ENCODE measurements at places on chromosomes 16 and 17. TPM values are rescaled to one million over a fixed set of nuclear protein-coding genes. Genes with fewer than 3 reads are reported as not detected.

DNA sequence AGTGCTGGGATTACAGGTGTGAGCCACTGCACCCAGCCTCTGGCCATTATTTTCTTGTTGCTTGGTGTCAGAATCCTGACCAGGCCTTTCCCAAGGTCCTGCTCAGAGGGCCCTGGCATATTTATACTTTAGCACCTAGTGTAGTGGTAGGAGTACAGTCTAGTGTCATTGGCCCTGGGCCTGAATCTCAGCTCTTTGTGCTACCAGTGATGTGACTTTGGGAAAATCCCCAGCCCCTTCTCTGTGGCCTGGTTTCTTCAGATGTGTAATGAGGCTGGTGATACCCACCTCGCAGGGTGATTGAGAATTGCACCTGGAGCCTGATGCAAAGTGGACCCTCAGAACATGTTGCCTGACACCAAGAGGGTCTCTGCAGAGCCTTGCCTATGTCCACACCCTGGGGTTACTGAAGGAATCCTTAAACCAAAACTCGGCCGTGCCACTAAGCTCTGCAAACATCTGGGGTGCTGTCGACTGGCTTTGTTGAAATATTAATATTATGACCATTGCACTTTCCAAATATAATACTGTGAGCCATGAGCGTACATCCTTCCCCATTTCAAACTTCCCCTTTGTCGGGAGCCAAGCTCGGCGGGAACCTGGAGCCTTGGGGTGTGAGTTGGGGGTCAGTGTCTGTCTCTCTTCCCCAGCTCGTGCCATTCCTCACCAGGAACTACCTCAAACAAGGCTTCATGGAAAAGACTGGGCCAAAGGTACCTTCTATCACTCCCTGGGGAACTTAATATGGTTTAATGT lies 18.0 kb upstream of the RNF135 start:
- no peak for DNase-seq

GRCh38 chr16:57999971-58000705 lies at the start of gene ZNF319:
ZNF319 (minus strand) TSS chr16:58000672; CDS start chr16:57998265, 2,407 bp downstream.
- DNase-seq, result no peak

- DNase-seq, result no peak
Measured at GRCh38 chr17:9451934-9452333, 123.7 kb downstream of the STX8 start.

- no peak for DNase-seq
Measured at GRCh38 chr17:41151525-41151924, 1.9 kb upstream of the KRTAP4-5 start.

- DNase-seq, result peak; percentile 96
Measured at GRCh38 chr17:76103274-76104139, at the start of gene EXOC7. EXOC7 (minus strand) TSS chr17:76103787; CDS start chr17:76103692, 95 bp downstream.

GRCh38 chr17:44708401-44709263 lies at the start of gene DBF4B:
DBF4B (plus strand) TSS chr17:44708665; CDS start chr17:44708821, 156 bp downstream.
- DNase-seq, result peak; percentile 87

DNA sequence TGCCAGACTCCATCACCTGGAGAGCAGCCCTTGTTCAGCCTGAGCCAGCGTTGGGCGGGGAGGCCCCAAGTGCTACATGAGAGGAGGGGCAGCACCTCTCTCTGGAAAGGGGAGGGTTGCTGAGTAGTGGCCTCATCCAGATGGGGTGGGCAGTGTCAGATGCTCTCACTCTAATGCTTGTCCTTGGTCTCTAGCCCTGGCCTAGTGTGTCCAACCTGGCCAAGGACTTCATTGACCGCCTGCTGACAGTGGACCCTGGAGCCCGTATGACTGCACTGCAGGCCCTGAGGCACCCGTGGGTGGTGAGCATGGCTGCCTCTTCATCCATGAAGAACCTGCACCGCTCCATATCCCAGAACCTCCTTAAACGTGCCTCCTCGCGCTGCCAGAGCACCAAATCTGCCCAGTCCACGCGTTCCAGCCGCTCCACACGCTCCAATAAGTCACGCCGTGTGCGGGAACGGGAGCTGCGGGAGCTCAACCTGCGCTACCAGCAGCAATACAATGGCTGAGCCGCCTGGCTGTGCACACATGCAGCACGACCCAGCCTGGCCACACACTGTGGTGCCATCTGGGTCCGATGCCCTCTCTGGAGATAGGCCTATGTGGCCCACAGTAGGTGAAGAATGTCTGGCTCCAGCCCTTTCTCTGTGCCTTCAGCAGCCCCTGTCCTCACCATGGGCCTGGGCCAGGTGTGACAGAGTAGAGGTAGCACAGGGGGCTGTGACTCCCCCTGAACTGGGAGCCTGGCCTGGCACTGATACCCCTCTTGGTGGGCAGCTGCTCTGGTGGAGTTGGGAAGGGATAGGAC lies 4.3 kb downstream of the CTRL start:
- no peak for DNase-seq

GRCh38 chr16:80894091-80894490 lies 89.7 kb upstream of the CDYL2 start:
- DNase-seq, result no peak

- DNase-seq, result no peak
Measured at GRCh38 chr17:76948301-76948700, 80.1 kb downstream of the MGAT5B start.

DNA sequence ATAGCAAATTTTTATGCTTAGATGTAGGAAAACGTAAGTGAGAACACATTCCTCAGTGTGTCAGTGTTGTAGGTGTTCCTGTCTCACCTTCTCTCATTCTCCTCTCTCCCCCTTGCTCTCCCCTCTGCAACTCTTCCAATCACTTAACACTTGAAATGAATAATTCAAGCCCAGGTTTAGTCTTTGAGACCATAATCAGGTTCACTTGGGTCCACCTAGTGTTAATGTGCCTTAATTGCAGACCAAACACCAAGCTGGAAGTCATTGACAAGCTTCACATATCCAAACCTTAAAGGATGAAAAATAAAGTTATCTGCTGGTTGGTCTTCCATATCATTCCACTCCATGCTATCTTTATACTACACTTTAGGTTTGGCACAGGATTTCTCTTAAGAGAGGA lies 37.0 kb downstream of the STXBP4 start:
- no peak for DNase-seq

- DNase-seq, result no peak
Measured at GRCh38 chr17:39719563-39720355, 10.6 kb downstream of the MIEN1 start.

GRCh38 chr16:58046054-58046881 lies 20.7 kb downstream of the MMP15 start:
- DNase-seq, result no peak

DNA sequence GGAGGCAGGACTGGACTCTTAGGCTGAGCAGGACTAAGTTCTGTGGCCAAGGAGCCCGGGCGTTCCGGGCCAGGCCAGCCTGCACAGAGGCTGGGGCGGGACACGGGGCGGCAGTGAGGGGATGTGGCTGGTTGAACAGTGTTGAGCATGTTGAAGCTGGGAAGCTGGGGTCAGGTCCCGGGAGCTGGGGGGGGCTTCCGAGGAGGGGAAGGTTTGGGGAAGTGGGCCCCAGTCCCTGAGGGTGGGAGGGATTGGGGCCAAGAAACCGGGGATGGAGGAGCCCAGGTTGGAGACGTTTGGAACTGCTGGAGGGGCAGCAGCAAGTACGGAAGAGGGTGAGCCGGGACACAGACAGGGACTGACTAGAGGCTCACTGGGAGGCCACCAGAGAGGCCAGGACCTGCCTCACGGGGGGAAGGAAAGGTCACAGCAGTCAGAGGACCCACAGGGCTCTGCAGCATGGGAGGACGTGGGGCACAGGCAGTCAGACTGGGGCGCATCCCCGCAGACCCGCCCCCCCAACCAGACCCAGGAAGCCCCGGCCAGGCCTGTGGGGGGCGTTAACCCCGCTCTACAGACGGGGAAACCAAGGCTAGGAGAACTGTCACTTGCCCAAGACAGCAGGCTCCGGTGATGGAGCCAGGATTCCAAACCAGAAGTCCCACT lies 9.5 kb downstream of the TAX1BP3 start:
- DNase-seq, result no peak

GRCh38 chr17:17711641-17712162 lies 30.4 kb downstream of the RAI1 start:
- DNase-seq, result no peak

- DNase-seq, result no peak
Measured at GRCh38 chr17:1002412-1002753, 5.5 kb downstream of the TIMM22 start.

DNA sequence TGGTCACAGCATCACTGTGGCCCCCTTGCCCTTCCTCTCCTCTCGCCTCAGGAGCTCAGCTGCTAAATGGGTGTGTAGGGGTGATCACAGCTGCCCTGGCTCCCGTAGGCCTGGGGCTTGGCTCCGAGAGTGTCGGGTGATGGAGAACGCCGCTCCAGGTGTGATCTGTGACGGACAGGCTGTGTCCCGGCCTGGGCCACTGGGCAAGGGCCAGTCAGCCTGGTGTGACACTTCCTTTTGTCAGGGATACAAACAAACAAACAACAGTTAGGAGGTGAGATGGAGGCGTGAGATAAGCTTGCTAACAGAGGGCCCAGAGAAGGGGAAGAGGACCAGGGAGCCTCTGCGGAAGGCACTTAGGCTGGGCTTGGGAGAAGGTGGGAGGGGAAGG lies 2.0 kb downstream of the ADGRG1 start:
- DNase-seq, result no peak

DNA sequence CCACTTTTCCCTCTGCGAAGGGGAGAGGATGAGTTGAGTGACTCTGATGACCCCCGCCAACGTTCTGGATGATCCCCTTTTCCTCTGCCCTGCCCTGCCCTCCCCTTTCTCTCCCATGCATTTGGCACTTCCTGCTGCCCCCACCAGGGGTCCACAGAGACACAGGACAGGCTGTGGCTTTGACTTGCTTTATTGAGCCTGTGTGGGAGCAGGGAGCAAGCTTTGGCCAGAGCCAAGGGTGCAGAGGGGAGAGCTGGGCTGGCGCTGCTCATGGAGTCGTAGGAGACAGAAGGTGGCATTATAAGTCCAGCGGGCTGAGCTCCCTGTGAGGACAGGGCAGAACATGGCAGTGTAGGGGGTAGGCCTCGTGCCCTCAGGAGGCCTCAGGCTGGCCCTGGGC lies 1.6 kb downstream of the PPY start:
- no peak for DNase-seq

GRCh38 chr17:18326572-18326971 lies 11.5 kb downstream of the SMCR8 start:
- DNase-seq, result no peak

DNA sequence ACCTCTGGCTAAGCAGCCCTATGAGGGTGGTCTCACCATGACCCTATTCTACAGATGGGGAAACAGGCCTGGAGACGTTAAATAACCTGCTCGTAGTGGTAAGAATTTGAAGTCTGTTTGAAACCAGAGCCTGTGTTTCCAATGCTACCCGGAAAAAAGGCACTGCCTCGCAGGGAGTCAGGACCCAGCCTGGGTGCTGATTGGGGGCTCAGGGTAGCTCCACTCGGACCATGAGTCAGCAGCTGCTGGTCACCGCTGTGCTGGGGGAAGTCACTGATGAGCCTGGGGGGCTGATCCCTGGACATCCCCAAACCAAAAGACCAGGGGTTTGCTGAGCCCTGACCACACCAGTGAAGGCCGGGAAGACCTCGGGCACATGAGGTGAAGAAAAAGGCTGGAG lies 9.4 kb upstream of the PLD6 start:
- DNase-seq, result peak; percentile 43

DNA sequence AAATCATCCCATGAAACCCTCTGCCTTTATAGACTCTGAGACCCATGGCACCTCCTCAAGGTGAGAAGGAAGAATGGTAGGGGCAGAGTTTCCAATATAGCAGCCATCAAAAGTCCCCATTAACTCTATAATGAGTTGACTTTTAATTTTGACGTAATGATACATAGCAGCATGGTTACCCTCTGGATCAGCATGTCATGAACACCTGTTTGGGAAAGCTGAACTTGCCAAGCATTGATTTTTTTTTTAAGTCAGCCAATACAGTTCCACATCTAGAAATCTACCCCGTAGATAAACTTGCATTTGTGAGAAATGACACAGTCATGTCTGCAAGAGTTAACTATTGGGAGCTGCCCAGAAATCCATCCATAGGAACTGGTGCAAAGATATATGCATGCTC lies 191.8 kb downstream of the TMEM114 start:
- DNase-seq, result no peak

DNA sequence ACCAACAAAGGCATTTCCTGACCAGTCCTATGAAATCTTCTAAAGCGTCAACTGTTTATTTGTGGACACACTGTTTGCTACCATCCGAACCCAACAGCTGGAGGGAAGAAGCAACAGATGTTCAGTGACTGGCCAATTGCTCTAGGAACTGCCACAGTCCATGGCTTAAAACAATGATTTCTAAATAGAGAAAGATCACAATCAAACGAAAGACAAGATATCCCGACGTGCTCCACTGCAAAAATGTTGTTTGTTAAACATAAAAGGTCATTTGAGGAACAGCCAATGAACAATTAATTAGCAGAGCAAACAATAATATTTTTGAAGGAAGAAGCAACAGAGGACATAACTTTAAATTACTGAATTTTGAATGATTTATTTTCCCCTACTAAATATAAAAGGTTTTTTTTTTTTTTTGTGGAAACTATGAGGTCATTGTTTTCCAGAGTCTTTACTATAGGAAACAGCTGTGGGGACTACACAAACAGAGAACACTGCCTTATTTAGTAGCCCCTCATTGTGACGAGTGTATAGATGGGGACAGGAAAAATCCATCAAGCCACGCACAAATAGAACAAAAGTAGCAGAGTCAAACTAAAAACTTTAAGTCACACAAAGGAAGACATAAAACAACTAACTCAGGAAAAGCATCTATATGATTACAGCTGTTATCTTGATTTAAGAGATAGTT lies 17.2 kb downstream of the USP31 start:
- no peak for DNase-seq

- no peak for DNase-seq
Measured at GRCh38 chr16:72901000-72901627, 146.8 kb downstream of the ZFHX3 start.

The CFAP97D1 gene
- total RNA-seq, result not detected

The KRT31 gene
- not detected for total RNA-seq

The NOS2 gene
- total RNA-seq, result 1.6 TPM

The SRL gene
- total RNA-seq, result 1.9 TPM

The TPSG1 gene
- 0.45 TPM for total RNA-seq

The RAB37 gene
- 3.6 TPM for total RNA-seq

The PRR15L gene
- total RNA-seq, result not detected

The LRRC37A gene
- 4.3 TPM for total RNA-seq

The HASPIN gene
- 0.36 TPM for total RNA-seq

The SAT2 gene
- 68.7 TPM for total RNA-seq

The TMIGD1 gene
- total RNA-seq, result not detected

The MT1G gene
- total RNA-seq, result 2.5 TPM

The CHD9NB gene
- total RNA-seq, result 7.5 TPM

The P2RX1 gene
- total RNA-seq, result 7.3 TPM

The FOXF1 gene
- total RNA-seq, result 0.45 TPM

The ZNF597 gene
- 3.2 TPM for total RNA-seq

The SLC5A10 gene
- total RNA-seq, result not detected

Measured in sciatic nerve (tissue), 2 donors.